ENCODE measurements at places on chromosomes 3 and 15.

- DNase-seq: no peak
Observed at GRCh38 chr3:150428562-150428961, 20.5 kb downstream of the TSC22D2 start.

GRCh38 chr15:61248790-61249189 is 19.7 kb upstream of the RORA start:
- no peak for DNase-seq

GRCh38 chr3:146511402-146512134 is 32.8 kb downstream of the PLSCR1 start:
- DNase-seq: no peak

DNA sequence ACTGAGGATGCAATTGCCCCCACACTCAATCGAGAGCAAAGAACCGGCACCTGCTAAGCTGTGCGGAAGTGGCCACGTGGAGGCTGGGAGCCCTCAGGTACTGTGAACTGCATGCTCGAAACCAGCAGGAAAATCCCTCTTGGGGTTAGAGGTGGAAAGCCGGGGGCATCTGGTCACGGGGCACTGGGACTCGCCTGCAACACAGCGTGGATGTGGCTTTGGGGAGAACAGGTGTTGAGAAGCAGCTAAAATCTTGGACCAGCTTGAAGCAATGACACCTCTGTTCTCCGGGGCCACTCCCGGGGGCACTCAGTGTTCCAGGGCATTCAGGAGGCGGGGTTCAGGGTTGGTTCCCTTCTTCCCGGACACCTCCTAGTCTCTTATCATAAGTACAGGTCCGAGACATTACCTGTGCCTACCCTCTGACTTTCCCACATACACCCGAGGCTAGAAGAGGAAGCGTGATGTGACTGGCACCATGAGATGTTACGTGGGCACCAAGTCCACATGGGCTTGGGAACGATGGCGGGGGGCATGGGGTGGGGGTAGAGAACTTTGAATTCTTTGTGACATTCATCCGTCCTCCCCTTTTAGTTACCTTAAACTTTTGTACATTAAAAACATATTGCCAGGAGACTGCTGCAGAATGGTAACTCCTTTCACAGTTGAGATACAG is 172.0 kb downstream of the ADAMTS17 start:
- no peak for DNase-seq

- DNase-seq: no peak
Observed at GRCh38 chr3:134680796-134681521, 30.1 kb upstream of the KY start.

GRCh38 chr3:21654662-21655061 is 96.3 kb downstream of the ZNF385D start:
- DNase-seq: no peak

DNA sequence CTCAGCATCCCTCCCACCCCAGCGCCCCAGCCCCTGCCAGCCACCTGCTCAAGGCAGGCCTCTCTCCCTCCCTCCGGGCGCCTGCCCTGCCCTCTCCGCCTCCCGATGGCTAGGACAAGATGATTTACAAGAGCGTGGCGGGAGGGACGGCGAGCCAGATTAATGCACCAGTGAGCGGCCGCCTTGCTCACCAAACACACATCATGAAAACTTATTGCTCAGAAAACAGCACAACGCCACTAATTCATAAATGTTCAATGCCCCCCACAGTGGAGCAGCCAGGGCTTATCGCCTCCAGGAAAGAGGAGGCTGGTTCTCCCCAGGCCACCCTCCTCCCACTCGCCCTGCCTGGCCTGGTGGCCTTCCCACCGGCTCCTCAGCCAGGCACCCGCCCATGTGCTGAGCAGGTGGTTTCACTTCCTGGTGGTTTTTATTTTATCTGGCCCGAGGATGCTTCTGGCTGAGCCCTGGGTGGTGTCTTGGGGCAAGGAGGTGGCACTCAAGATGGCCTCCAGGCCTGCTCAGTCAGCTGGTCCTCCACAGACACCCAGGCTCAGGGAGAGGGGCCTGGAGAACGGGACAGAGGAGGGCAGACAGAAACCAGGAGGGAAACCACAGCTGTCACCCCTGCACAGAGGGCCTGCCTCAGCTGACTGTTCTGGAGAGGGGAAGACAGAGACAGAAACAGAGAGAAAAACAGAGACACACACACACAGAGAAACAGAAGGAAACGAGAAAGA is 284.9 kb downstream of the UACA start:
- DNase-seq: no peak

DNA sequence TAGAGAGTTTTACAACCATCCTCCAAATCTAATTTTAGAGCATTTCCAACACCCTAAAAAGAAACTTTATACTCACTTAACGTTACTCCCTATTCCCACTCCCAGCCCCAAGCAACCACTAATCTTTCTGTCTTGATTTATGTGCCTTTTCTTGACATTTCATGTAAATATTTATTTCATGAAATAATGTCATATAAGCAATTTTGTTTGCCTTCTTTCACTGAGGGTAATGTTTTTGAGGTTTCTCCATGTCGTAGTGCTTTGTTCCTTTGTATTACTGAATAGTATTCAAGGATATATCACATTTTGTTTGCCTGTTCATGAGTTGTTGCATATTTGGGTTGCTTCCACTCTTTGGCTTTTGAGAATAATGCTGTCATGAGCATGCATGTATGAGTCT is 155.4 kb upstream of the PLAAT1 start:
- DNase-seq: no peak

GRCh38 chr15:53209396-53210042 is 419.4 kb upstream of the ONECUT1 start:
- no peak for DNase-seq

GRCh38 chr15:101353240-101353639 is 58.2 kb upstream of the SNRPA1 start:
- DNase-seq: no peak

- DNase-seq: no peak
Observed at GRCh38 chr15:82771789-82772607, 33.9 kb downstream of the FSD2 start.

DNA sequence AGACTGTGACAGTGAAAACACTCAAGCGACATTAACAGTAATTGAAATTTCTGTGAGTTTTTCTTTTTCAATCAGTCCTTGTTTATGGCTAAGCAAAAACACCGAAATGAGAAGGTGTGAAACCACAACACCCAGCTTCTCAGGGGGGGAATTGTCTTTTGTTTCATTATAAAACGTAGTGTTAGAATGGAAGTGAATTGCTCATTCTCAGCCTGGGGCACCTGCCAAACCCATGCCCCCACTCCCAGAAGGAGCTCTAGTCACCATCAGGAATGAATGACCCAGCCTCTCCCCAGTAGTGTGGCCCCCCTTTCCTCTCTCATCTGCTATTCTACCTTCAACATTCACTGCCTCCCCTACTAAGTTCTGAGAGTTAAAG is 185.8 kb upstream of the CFAP20DC start:
- no peak for DNase-seq

GRCh38 chr15:39586387-39587095 is 5.7 kb downstream of the THBS1 start:
- no peak for DNase-seq

GRCh38 chr3:90132197-90132596 is 1024.8 kb downstream of the EPHA3 start:
- DNase-seq: no peak

DNA sequence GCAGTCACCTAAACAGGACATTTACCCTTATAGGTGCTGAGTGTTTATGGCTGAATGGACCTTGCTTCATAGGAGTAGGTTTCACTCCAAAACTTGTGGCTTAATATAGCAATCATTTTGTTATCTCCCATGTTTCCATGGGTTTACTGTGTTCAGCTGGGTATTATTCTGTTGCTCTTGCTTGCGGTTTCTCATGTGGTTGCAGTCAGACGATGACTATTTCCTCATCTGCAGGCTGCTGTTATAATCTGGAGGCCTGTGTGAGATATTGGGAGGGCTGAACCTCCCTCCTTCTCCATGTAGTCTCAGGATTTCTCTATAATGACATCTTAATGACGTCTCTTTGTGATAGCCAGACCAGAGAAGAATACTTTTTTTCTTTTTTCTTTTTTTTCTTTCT is 98.1 kb downstream of the ZPLD1 start:
- DNase-seq: no peak

DNA sequence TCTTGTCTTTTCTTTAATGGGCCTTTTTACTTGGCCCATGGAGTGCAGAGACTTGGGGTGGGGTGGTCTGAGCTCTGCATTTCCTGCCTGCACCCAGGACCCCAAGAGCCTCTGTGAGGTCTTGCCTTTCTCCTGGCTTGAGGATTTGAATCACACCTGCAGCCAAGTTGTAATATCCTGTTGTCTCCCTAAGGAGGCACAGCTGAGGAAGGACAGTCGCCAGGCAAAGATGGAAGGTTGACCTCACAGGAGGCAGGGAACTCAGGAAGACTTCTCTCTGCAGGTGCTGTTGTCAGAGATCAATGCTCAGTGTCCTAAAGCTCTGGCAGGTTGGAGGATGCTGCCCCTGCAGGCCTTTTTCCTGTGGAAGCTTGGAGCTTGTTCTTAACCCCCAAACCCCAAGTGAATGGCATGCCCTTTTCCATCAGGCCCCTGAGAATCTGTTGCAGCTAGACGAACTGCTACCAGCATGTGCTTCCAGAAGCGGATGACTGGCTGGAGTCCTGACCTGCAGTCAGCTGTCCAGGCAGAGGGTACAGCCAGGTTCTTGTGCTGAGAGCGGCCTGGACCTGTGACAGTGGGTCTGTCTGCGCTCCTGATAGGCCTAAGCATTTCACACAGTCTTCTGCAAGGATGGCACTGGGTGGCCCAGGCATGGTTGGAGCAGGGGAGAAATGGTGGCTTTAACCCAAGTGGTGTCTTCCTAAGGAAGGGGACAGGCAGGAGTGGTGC is 120.0 kb downstream of the EEFSEC start:
- DNase-seq: no peak

DNA sequence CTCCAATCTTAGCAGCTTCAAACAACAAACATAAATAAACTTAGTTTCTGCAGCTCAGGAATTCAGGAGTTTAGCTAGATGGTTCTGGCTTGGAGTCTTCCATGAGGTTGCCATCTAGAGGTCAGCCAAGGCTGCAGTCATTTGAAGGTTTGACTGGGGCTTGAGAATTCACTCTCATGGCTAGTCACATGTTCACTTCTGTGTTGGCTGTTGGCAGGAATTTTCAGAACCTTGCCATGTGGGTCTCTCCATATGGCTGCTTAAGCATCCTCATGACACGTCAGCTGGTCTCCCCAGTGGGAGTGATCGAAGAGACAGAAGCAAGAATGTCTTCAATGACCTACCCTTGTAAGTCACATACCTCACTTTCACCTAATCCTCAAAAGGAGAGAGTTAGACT is 269.2 kb upstream of the CNTN3 start:
- no peak for DNase-seq

GRCh38 chr3:127762787-127763105 is 59.6 kb downstream of the MGLL start:
- no peak for DNase-seq

- no peak for DNase-seq
Observed at GRCh38 chr15:45386420-45386819, 8.1 kb upstream of the GATM start.

GRCh38 chr3:175342196-175342595 is 483.1 kb downstream of the NAALADL2 start:
- DNase-seq: no peak

DNA sequence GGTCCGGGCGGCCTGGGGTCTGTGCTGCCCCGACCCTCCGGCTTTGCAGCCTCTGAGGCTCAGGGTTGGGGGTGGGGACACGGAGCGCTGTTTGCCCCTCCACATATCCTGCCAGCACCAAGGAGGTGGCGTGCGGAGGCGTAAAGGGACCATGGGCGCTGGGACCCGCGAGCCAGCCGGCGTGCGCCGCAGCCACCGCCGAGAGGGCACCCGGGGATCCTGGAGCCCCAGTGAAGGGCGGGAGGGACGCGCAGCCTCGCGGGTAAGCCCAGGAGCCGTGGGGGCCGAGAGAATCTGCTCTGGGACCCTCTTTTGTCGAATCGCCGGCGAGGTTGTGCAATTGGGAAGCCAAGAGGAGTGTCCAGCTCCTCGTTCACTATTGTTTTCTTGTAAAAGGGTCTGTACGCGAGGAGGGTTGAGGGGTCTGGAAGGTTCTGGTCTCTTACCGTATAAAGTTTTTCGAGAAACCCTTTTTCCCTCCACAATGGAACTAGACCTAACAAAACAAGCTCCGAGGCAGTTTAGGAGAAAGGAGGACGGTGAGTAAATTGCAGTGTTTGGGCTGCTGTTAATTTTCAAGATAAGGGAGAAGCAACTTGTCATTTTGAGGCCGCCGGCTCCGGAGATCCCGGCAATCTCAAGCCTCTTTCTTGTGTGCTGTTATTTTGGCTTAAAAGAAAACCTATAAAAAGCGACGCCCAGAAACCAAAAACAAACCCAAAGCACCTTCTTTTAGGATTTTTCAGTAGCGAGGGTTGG is 29.9 kb upstream of the ST3GAL6 start:
- peak; percentile 27 for DNase-seq

GRCh38 chr3:24830230-24831152 is 335.8 kb upstream of the THRB start:
- no peak for DNase-seq

DNA sequence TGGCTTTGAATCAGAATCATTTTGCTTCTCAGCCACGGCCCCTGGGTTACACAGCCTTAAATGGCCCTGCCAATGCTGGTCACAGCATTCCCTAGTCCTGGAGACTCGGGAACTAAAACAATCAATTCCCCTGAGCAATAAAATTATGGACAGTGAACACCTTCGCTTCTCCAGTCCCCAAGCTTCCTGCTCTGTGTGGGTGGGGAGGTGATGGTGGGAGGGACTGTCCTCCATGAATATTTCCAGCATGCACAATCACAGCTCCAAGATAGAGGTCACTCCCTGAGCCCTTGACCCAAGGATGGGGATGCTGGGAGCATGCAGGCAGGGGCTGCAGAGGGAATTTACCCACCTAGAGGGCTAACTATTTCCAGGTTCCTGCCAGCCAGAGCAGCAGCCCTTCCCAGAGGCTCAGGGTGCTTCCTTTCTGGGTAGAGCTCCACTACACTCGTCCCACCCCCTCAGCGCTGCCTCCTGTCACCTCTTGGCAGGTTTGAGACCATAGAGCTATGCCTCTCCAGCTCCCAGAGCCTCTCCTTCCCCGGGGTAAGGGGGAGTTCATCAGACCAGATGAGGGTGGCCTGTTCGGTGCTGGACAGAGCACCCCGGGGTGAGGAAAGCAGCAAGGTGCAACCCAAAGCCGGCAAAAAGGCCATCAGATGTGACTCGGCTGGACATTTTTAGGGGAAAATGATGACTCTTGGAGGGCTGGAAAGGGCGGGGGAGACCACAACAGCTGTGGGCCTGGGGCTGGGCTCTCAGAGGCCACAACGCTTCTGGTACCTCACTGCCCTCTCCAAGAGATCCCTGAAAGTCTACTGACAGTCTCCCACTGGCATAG is 14.5 kb upstream of the CCDC33 start:
- DNase-seq: no peak

- DNase-seq: no peak
Observed at GRCh38 chr15:57878573-57878972, 172.1 kb downstream of the POLR2M start.
